Omental fat pad (tissue), 4 donors: ENCODE measurements at places on chromosomes 4 and X. TPM values are rescaled to one million over a fixed set of nuclear protein-coding genes. Genes with fewer than 3 reads are reported as not detected.

The MAB21L2 gene
- total RNA-seq, result 25.1 TPM

The SLC4A4 gene
- total RNA-seq, result 9.5 TPM

- no peak for DNase-seq
These were observed 143.1 kb downstream of the BTC start for GRCh38 chr4:74651198-74651597.

DNA sequence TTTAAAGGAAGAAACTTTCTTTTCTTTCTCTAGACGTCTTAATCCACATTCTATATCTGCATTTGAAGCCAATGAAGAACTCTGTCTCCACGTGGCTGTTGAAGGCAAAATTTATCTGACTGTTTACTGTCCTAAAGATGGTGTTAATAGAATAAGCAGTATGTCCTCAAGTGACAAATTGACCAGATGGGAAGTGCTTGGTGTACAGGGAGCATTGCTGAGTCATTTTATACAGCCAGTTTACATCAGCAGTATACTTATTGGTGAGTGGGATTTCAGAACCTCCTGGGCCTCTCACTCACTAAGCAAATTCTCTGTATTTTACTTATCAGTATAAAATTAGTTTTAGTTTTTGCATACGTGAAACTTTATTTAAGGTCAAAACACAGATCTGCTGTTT lies 33.7 kb downstream of the ADAD1 start:
- no peak for DNase-seq

The CPE gene
- 224 TPM for total RNA-seq

The IL2RG gene
- total RNA-seq, result 30.9 TPM

The RAB41 gene
- not detected for total RNA-seq

The PTTG2 gene
- 3.6 TPM for total RNA-seq

DNA sequence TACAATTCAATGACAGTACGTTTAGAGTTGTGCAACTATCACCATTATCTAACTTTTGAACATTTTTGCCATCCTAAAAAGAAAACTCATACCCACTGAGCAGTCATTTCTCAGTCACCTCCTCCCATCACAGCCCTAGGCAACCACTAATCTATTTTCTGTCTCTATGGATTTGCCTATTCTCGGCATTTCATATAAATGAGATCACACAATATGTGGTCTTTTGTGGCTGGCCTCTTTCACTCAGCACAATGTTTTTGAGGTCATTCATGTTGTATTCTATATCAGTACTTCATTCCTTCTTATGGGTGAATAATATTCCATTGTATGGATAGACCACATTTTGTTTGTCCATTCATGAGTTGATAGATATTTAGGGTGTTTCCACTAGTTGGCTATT lies 103.0 kb downstream of the PPEF1 start:
- no peak for DNase-seq

DNA sequence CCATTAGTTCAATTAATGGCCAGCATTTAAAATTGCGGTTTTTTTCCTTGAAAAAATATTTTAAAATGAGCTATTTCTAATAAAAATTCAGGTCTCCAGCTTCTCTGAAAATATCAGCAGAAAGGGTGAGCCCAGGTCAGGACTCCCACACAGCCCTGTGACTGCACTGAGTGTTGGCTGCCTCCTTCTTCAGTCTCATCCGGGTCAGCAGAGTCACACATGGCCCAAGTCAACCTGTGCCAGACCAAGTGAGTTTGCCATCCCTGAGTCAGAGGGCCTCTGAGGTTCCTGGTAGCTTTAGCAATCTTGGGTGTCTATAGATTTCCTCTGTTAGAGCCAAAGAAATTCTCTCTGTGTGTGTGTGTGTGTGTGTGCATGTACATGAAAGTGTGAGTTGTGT lies 22.1 kb upstream of the MSX1 start:
- no peak for DNase-seq

DNA sequence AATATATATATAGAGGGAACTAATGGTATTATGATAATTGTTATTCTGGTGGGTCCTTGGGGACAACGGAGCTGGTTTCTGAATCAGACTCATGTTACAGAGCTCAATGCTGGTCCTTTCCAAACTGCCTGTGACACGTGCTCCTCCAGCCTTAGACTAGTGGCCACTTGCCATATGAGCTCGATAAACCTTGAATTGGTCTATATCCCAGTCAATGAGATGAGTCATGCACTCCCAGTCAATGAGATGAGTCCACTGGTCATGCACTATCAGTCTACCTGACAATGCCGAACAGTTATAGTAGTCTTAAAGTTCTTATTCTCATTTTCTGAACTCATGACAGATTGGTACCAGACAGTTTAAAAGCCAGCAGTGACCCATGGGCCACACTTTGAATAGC lies 325.2 kb downstream of the LDB2 start:
- DNase-seq, result no peak

GRCh38 chr4:123616951-123617461 lies 220.4 kb downstream of the SPRY1 start:
- DNase-seq, result no peak

The LRCH2 gene
- total RNA-seq, result 3.3 TPM

DNA sequence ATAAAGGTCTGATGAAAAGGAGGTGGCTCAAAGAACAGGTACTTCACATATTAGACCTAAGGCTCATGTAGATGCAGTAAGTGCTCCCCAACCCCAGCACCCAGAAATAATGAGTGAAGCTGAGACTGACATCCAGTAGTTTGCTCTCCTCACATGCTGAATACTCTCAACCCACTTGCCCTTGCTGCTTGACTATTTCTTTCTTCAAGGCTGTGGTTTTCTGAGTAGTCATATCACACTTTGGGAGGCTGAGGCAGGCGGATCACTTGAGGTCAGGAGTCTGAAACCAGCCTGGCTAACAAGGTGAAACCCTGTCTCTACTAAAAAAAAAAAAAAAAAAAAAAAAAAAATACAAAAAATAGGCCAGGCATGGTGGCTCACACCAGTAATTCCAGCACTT lies 51.5 kb upstream of the PRPS1 start:
- no peak for DNase-seq

- DNase-seq, result no peak
These were observed 467.0 kb upstream of the CTSO start for GRCh38 chr4:156420623-156421022.

- no peak for DNase-seq
These were observed 332.7 kb upstream of the IGFBP7 start for GRCh38 chr4:57442831-57443291.

DNA sequence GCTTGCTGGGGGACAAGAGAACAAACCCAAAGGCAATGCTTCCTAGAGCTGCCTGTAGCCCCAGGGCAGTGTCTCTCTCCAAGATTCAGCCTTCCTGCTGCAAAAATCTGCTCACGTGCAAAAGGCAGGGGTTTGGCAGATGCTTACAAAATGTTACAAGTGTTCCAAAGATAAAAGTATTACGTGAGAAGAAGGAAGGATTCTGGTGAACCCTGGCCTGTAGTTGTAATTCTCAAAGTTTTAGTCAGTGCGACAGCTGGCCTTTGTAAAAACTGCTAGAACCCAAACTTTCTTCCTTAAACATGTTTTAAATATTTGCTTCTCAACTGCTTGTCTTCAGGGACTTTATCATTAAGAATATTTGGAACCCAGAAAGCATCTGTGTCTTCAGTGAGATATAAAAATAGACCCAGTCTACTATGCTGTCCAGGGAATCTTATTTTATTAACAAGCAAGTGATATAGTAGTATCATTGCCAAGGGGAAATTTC lies 232.3 kb downstream of the FRMPD4 start:
- DNase-seq, result no peak

GRCh38 chrX:96833333-96833732 lies 50.4 kb upstream of the RPA4 start:
- no peak for DNase-seq

The RIBC1 gene
- total RNA-seq, result not detected
